ENCODE measurements at places on chromosomes 5 and 9.

DNA sequence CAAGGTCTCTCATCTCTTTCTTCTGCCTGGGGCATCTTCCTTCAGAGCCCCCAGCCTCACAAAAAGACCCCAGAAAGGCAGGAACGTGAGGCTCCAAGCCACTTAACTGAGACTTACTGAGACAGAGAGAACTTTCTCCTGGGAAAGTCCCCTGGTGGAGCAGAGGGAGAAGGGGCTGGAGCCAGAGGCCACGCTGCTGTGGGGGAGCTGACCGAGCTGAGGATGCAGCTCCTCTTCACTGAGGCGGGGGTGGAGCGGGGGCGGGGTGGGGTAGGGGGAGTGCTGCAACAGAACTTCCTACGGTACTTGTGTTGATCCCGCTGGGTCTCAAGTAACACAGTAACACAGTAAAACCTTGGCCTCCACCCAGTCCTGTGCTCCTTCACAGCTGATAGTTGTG lies 204.0 kb downstream of the FSTL4 start:
- no peak for DNase-seq

DNA sequence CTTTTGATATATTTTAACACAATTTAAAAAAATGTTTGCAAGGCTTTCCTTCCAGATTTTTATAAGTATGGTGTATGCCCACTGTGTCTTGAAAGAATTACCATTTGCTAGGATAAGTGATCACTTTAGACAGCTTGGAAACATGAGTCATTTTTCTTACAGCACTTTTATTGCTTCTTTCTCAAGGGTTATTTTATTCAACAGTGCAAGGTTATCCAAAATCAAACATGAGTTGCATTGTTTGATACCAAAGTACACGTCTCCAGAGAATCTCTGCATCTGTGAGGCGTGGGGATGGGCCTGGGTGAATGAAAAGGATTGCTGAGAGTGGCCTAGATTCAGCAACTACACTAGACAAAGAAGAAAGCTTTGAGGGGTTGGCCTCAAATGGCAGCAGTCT lies 329.6 kb downstream of the ADAMTS6 start:
- DNase-seq, result peak; percentile 72

- peak; percentile 22 for DNase-seq
These were observed 193.4 kb downstream of the EDIL3 start for GRCh38 chr5:84191281-84191680.

DNA sequence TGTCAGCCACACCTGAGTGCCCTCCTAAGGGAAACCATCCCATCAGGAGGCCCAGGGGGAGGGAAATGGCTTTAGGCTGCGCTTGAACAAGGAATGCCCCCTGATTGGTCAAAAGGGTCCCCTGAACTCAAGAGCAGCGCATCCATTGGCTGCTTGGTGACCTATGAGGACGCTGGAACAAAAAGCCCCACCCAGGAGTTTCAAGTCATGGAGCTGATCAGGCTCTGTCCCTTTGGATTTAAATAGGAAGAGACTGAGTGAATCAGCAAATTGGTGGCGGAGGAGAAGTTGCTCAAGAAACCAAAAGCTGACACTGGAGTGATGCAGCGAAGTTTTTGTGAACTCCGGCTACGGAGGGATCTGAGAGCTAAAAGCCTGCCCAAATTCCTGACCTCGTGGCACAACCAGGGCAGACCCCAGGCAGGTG lies 66.7 kb downstream of the SMIM23 start:
- no peak for DNase-seq

GRCh38 chr9:21668516-21668915 lies 133.9 kb upstream of the MTAP start:
- no peak for DNase-seq

GRCh38 chr9:14302405-14302804 lies 11.5 kb downstream of the NFIB start:
- DNase-seq, result no peak

DNA sequence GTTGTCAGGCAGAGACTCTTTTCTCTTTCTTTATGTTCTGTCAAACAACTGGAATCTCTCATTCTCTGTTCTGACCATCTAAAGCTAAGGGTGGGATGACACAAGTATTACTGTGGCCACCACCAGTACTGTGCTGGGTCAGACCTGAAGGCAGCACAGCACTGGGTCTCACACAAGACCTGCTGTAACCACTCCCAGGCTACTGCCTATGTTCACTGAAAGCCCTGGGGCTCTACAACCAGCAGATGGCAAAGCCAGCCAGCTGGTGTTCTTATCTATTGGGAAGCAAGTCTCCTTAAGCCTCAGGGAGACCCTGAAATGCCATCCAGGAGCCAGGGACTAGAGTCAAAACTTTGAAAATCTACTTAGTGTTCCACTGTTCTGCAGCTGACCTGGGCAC lies 189.5 kb downstream of the SLCO4C1 start:
- no peak for DNase-seq

DNA sequence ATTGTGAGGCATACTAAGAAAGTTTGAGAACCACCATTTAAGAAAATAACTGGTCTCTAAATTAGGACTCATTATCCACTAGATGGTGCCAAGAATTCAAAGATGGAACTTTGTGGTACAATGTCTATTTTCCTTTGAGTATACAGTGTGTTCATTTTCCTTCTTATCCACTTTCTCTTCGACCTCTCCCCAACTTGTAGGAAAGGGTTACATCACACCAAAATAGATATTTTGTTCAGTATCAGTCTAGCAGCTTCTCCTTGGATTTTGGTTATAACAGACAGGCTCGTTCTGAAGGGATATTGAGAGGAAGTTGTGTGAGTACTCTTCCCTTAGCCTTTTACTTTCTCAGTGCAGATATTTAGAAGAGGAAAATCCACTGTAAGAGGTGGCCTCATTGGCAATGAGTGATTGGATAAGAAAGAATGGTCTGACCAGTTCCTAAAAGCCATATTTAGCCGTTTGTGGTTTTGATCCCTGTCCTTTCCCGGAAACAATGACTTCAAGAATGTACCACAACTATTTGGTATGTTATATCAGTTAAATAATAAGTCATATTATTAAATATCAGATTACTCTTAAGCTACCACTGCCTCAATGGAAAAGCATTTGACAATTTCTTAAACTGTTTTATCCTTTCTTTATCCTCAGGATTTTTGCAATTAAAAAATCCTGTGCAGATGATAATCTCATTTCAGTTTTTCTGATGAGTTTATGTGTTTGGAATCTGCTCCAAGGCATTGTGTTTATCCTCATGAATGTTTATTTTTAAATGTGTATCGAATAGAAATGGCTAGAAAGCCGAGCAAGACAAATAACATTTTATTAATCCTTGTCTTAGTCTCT lies 69.0 kb upstream of the GRAMD2B start:
- peak; percentile 98 for DNase-seq

GRCh38 chr5:169943026-169943425 lies 37.3 kb downstream of the INSYN2B start:
- DNase-seq, result peak; percentile 56

DNA sequence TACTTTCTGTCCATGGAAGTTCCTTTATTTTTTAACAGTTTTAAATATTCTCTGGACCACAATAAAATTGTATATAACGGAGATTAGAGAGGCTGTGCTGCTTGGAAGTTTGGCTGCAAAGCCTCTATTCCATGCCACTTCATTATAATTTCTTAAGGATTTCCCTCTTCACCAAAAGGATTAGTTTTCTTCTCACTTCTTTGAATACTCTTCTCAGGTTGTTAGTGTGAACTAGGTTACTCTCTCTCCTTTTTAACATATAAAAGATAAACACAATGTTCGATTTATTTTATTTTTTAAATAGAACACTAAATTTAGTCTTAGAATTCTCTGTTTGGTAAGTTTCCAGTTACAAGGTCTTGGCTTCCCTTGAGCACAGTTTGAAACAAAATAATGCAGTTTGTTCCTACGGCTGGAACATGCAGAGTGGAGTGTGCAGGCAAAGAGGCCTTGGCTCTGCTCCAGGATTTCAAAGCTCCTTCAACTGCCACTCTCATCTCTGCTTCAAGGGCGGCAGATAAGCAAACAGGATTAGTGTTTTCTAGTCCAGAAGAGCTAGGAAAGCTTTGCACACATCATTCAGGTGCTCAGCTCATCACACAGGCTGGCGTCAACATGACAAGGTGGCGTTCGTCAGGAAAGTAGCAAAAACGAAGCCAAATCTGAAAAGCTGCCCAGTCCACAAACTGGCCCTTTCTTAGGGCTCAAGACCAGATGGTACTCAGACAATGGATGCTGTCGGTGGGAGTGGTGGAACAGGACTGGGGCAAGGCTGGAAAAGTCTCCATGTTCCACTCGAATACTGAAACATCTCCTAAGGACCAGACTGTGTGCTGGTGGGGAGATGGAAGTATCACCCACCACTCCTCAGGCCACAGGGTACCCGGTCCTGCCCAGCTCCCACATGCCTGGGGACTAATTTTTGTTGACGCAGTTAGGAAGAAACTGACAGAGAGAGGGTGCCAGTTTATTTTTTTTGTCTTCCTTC lies 286.6 kb downstream of the CRB2 start:
- no peak for DNase-seq

GRCh38 chr9:76003041-76003440 lies 112.6 kb downstream of the PCSK5 start:
- no peak for DNase-seq

GRCh38 chr9:93595861-93596365 lies 19.5 kb downstream of the PHF2 start:
- no peak for DNase-seq

- peak; percentile 17 for DNase-seq
These were observed 1.0 kb upstream of the TSLP start for GRCh38 chr5:111070272-111071134.

DNA sequence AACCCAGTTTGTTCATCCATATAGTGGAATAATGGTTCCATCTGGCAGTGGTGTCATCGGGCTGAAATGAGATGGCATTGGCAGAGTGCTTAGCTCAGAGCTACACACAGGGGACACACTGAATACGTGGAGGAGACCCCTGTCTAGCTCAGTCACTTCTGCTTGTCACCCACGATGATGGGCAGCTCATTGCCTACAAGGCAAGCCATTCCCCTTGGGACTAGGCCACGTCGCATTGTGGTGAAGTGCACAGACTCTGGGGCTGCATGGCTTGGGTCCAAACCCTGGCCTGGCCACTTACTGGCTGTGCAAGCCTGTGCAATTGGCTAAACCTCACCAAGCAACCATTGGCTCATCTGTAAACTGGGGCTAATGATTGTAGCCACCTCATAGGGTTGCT lies 3.2 kb upstream of the FBP1 start:
- no peak for DNase-seq

GRCh38 chr9:137241490-137242268 lies 592 bp downstream of the TUBB4B start:
- peak; percentile 48 for DNase-seq

- peak; percentile 74 for DNase-seq
These were observed 3.0 kb downstream of the RECK start for GRCh38 chr9:36039696-36040095.

GRCh38 chr5:88872971-88873370 lies 10.0 kb downstream of the MEF2C start:
- DNase-seq, result no peak

DNA sequence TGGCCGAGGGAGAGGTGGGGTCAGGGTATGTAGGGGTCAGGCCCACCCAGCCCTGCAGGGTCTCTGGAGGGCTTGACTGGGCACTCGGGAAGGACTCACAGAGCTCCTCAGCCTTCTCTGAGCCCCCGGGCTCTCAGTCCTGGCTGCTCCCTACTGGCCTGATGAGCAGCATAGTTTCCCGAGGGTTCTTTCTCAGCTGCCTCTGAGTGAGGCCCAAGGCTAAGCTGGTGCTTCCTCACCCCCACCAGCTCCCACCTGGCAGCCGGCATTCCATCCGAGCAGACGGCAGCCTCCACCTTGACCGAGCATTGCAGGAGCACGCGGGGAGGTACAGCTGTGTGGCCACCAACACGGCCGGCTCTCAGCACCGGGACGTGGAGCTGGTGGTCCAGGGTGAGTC lies 56.0 kb downstream of the HMCN2 start:
- no peak for DNase-seq

DNA sequence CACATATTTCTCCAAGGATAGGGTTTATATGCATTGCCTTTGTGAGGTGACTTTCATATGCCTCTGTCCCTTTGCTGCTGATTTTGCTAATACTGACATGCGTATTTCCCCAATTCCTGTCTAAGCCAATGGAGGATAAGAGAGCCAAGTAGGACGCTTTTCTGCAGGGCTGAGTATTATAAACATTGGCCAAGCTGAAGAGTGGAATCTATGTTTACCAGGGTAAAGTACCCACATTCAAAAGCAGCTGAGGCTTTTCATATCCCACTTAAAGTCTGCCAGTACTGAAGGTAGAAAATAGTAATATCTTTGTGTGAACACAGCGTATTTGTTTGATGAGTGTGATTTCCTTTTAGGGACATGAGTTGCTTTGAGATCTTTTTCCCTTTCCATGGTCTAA lies 128.8 kb upstream of the GPR151 start:
- DNase-seq, result no peak

DNA sequence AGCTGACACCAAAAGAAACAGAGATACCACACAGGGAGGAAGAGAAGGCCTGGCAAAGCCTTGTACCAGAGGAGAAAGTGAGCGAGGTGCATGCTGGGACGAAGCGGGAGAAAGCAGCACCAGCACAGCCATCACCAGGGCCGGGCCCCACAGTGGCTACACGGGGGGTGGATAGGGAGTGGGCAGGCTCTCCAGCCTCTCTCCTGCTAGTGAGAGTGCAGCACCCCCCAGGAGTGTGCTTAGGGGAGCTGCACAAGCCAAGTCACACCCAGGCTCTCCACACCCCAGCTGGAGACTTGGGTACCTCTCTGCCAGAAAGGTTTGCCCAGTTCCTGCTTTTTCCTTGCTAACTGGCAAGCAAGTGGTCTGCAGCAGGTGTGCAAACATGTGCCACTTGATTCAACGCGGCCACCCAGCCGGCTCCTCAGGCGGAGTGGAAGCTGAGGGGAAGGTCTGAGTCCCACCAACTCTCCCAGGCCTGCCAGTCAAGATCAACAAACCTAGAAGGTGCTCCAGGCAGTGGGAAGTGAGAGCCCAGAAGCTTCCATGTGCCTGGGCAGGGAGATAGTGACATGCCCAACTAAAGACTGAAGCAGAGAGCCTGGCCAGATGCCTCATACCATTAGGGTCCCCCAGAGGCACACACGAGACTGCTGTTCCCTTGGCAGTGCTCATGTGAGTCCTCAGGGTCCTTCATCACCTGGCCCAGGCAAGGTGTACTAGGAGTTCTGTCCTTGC lies 39.9 kb downstream of the BICD2 start:
- DNase-seq, result no peak
